ENCODE measurements at places on chromosomes 3 and 15.

DNA sequence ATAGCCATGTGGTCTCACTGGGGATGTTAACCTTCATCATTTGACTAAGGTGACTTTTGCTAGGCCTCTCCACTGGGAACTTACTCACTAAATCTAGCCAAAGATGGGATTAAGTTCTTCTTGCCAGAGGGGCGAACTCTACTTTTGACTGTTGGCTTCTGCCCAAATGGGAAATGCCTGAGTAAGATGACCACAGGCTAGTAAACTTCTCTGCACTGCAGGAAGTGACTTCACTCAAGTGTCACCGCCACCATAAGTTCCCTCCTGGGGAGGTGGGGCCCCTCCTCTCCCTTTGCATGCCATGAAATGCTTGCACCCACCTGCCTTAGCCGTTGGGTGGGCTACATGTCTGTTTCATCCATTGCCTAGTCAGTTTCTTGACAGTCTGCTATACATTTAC is 388.3 kb downstream of the FEZF2 start:
- DNase-seq = no peak

DNA sequence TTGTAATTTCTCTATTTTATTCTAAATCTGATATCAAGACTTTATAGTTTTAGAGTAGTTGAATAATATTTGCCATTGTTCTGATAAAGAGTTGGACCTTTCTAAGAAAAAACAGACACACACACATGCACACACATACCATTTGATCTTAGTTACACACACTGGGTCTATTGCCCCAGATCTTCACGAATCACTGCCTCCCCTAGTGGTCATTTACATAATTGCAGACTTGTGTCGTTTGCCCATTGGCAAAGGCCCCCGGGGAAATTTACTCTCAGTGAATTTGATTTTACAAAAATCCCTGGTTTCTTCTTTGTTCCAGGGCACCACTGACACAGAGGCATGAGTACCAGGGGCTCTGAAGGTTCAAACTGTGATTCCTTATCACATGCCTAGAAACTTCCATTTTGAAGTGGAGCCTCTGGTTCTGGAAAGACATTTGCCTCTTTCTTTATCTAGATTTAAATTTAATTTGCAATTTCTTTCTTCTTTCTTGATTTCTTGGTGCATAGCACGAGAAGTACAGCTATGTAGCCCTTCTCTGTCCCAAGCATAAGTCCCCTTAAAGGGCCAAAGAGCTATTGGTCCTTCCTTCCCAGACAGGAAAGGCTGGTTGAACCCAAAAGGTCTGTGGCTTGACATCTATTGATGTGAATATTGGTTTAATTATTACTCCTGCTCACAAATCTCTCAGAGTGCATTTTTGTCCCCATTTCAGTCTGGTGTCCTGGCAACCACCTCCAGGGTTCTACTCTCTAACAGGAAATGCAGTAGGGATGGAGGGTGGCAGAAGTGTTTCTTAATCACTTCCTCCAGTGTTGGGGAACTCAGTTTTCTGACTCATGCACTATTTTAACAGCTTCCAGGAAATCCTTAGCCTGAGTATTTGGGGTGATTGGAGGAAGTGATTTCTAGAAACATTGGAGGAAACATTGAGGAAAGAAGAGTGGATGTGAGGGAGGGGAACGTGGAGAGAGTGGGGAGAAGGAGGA is 32.4 kb upstream of the SLC6A11 start:
- DNase-seq = peak; percentile 42

- DNase-seq = no peak
Measured at GRCh38 chr15:43958861-43959330, 132.1 kb downstream of the WDR76 start.

DNA sequence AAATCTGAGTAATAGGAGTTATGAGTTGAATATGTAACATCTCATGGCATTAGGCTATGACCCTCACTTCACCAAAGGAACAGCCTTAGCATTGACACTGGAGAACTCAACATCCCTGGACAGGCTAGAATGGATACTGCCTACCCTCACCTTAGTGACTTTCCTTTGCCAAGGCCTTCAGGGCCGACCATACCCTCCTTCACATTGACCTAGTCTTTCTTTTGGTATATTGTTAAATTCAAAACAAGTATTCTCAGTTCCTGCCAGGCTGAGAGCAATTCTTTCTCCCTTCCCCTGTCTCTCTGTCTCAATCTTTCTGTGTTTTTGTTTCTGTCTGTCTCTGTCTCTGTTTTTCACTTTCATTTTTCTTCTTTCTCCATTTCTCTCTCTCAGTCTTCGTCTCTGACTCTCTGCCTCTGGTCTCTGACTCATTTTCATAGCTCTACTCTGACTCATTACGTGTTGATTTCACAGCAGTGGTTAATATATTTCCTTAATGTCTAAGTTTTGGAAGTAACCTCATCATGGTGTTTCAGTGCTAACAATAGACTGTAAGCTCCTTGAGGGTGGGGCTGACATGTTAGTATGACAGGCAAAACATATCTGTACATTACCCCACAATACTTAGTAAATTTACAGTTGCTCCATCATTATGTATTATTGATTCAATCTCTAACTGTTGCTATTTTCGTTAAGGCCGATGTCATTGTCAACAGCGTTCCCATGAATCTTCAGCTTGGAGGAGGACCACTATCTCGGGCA is 32.5 kb downstream of the PARP15 start:
- DNase-seq = no peak

GRCh38 chr15:86653344-86654197 is 573.9 kb downstream of the AGBL1 start:
- no peak for DNase-seq

GRCh38 chr15:40982855-40983254 is 29.6 kb downstream of the CHAC1 start:
- DNase-seq = no peak

GRCh38 chr3:97931218-97931617 is 41.0 kb downstream of the RIOX2 start:
- no peak for DNase-seq

DNA sequence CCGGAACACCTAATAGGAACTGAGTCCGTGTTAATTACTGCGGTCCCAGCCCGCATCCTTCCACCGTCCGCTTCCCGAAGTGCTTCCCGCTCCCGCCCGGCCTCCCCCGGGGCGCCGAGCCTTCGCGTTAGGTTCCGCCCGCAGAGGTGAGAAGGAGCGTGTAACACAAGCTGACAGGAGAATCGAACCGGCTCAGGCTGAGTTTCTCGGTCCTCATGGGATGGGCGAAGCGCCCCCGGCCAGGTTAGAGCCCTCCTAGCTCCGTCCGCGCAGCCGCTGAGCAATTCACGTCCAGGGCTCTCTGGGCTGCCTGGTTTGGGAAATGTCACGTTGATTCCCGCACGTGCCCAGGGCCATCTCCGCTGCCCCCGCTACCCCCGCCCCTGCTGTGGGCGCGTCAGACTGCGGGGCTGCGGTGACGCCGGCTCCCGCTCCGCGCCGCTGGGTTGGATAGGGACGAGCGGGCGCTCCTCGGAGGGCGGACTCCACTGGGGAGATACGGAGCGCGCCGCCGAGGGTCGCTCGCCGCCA is 954 bp downstream of the CLDN11 start:
- DNase-seq = peak; percentile 32

Measured in SK-N-SH (cell line).